ENCODE measurements at places on chromosomes 6 and 20.

DNA sequence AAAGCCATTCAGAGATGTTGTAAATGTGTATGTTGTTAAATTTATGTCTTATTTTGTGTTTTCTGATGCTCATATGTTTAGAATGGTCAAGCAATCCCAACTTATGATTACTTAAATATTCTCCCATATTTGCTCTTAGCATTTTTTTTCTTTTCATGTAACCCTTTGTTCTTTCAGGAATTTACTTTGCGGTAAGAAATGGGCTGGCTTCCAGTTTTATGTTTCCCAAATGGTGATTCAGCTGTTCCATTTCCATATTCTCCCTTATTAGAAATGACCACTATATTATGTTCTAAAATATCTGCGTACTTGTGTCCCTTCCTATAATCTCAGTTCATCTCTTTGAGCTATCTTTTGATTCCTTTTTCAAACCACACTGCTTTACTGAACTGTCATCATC, 113.7 kb downstream of the CDH26 start:
- DNase-seq = no peak

- no peak for DNase-seq
Measured at GRCh38 chr20:19498756-19499155, 259.3 kb upstream of the RIN2 start.

DNA sequence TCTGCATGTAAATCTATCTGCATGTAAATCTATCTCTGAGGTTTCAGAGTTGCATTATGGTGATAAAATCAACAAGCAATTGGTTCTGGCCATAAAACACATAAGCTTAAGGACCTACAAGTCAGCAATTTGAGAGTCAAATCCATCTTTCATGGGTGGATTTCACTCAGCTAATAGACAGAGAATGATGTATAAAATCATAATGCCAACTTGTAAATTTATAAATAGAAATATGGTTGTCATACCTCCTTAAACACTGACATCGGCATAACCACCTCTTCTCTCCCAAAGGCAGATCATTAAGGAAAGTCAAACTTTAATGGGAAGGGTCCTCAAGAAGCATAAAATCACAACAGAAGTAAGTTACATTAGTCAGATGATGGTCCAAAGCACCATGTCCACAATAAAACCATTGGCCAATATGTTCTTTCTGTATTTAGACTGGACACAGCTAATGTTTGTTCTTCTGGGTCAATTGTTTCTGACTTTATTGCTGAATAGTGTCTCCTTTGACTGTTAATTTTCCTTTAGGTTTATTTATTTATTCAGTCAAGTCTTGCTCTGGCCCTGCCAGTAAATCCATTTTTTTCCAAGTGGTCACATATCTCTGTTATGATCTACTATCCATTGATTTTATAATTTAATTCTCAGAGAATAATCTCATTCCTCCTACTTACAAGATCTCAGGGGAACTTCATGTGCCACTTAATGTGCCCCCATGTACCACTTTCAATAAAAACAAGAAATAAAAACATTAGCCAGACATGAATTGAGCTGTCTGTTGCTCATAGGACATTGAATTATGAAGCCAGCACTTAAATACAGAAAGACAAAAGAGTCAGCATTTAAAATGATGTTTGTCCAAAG, 382.9 kb upstream of the IRAK1BP1 start:
- DNase-seq = no peak

DNA sequence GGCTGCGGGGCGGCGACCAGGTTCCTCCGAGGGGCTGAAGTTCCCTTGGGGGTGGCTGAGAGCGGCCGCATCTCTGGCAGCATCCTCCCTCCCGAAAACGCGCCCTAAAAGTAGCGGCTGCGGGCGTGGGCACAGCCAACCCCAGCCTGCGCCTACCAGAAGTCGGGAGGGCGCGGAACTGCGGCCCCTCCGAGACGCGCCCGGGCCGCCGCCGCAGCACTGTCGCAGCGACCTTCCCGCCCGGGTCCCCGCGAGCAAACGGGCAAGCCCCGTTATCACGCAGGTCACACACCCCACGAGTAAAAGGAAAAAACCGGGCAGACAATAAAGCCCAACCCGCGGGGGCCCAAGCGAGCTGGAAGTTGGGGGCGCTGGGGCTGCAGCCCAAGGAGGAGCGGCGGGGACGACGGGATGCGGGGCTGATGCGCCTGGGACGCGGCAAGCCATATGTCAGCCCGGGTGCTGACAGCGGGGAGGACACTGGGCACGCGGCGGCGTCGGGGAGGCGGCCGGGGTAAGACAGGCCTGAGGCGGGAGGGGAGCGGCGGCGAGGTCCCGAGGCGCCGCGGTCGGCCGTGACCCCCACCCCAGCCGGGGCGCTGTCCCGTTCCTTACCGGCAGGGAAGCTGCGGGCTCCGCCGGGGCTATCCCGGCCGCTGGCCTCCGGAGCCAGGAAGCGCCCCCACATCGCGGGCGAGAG, 659 bp downstream of the CEP85L start:
- no peak for DNase-seq

GRCh38 chr6:45757443-45758130, 258.1 kb downstream of the CLIC5 start:
- DNase-seq = no peak

- no peak for DNase-seq
Measured at GRCh38 chr6:73637404-73637803, 16.4 kb downstream of the SLC17A5 start.

DNA sequence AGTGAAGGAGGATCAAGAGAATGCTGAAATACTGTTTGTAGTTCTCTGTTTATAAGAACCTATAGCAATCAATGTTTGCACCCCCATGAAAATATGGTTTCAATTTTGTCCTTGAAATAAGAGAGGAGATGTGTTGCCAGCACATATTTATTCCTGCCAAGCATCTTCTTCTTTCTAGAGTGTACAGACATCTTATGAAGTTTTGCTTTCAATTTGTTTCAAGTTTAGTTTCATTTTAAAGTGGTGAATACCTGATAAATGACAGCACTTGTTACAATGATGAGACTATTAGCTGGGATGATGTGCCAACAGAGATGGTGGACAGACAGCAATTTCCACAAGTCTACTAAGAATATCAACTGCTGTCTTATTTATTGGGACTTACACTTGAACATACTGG, 39.2 kb upstream of the CENPW start:
- DNase-seq = no peak

DNA sequence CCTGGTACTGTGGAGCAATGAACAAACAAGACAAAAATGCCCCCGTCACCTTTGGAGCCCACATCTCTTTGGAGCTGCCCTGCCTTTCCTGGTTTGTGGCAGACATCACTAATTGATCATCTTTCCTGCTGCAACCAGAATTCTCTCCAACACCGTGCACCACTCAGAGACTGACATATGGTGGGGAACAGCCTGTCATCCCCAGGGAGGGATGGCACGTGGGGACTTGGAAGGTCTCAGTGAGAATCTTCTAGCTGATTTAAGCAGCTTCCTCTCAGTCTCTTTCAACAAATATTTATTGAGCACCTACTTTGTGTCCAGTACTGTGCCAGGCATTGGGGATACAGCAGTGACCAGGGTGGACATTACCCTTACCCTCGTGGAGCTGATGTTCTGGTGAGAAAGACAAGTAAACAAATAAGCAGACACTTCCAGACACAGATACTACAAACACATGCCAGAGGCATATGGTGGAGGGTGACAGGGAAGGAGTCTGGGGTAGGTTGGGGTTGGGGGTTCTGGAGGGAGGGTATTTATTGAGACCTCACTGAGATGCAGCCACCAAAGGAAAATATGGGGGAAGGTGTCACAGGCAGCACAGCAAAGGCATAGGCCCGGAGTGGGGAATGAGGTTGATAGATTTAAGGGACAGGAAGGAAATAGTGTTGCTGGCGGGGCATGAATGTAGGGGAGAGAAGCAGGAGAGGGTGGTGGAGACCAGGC, 82.3 kb downstream of the CEBPB start:
- DNase-seq = no peak

GRCh38 chr6:34517966-34518365, 38.2 kb downstream of the SPDEF start:
- no peak for DNase-seq

- DNase-seq = no peak
Measured at GRCh38 chr20:63074631-63075030, 67.9 kb upstream of the BHLHE23 start.

DNA sequence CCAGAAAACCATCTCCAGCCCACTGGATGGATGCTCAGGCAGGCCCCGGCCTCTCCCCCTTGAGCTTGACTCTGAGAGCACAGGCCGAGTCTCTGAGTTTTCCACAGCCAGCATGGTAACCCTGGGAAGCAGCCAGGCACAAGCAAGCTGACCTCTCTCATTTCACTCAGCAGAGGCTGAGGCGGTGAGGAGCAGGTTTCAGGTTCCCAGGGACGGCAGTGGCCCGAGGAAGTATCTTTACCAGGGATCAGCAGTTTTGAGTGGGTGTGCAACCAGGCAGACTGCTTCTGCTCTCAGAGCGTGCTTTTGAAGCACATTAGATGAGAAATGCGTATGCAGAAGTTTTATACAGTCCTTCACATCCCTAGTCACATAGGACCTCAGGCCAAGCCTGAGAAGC, 12.6 kb downstream of the HCK start:
- DNase-seq = no peak

GRCh38 chr20:25549843-25550477, 35.4 kb downstream of the NINL start:
- DNase-seq = no peak

DNA sequence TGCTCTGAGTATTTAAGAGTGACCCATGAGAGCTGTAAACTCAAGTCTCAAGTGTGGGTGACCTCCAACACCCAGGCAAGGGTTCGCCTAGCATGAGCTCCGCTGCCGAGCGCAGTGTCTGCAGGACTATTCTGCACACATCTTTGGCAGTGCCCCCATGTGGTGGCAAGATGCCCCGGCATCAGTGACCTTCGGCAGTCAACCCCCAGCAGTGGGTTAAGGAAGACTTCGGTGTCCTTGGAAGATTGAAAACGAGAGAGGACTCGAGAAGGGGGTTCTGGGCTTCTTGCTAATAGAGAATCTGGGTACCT, 43.1 kb downstream of the RBM38 start:
- no peak for DNase-seq

- no peak for DNase-seq
Measured at GRCh38 chr20:35363190-35363589, 48.6 kb downstream of the UQCC1 start.

- DNase-seq = no peak
Measured at GRCh38 chr6:90266905-90267621, 29.6 kb downstream of the BACH2 start.

DNA sequence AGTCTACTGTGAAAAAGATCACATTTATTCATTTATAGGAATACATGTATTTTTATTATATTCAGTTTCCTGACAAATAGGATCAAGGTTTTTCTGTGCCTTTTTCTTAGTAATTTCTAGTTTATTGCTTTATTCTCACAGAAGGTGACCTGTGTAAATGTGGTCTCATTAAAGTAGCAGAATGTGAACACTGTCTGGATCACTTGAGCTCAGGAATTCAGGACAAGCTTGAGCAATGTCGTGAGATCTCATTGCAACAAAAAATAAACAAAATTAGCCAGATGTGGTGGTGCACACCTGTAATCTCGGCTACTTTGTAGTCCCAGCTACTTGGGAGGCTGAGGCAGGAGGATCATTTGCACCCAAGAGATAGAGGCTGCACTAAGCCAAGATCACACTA, 516.7 kb downstream of the CDKAL1 start:
- no peak for DNase-seq

DNA sequence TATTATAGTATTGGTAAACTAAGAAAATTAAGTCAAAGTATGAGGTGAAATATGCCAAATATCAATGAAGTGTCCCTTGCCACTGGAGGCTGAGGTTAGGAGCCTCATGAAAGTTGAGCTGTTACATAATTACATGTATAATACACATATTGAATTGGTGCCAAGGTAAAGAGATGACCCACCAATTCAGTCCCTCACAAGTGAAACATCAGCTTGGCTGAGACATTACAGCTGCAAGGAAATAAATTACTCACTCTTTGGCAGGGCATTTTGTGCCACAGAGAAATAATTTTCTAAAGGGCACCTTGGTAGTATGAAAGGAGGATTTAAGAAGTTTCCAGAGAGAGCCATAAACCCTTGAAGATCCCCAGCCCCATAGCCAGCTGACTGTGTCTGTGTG, 127.4 kb downstream of the ADGRG6 start:
- no peak for DNase-seq

GRCh38 chr6:89051676-89052075, 28.9 kb upstream of the PNRC1 start:
- DNase-seq = no peak

DNA sequence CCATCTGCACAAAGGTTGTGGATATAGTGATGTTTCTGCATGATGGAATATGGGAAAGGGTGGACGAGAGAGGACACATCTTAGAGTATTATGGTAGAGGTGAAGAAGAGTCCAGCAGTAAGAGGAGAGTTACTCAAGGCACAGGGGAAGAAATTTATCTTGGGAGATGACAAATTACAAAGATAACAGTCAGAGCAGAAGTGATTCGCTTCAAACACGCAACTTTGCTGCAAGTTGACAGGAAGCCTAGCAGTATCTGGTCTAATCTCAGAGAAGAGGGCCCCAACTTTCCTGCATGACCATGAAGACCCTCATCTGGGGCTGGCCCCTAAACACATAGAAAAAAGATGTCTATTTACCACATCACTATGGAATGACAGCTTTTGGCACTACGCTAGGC, 1.2 kb upstream of the CALHM6 start:
- DNase-seq = no peak

GRCh38 chr6:61558796-61559195, 727.2 kb downstream of the KHDRBS2 start:
- no peak for DNase-seq

DNA sequence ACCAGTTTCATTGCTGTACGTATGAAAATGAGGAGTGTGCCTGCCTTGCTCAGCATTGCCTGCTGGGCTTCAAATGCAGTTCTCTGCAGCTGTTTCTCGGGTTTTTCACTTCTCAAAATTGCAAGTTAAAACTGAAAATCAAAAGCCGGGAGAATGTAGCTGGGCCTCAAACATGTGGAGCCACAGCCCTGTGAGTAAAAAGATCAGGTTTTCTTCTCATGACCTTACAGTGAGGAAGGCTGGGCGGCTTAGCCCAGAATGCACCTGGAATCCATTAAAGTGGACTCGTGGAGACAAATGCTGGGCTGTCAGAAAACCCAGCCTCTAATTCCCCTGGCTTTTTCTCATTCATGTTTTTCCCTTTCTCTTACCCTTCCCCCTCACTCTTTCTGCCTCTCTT, 34.4 kb downstream of the DSE start:
- no peak for DNase-seq
